B cell (primary cell): ENCODE measurements at places on chromosomes 2 and 18. TPM values are rescaled to one million over a fixed set of nuclear protein-coding genes. Genes with fewer than 3 reads are reported as not detected.
A peak's percentile ranks its signal among the peaks of the same experiment; 100 is the strongest.

Gene LCT
- 0.03 TPM in 1 of 2 replicates, not detected in the other for polyA plus RNA-seq

Gene REG1B
- polyA plus RNA-seq, result not detected in 2 replicates

Gene DTNA
- polyA plus RNA-seq, result not detected in 2 replicates

Gene GRHL1
- polyA plus RNA-seq, result 0.25 and 0.84 TPM in 2 replicates

Gene ING5
- polyA plus RNA-seq, result 70.7 and 75.9 TPM in 2 replicates

Gene RDH14
- 9.6 and 10.9 TPM in 2 replicates for polyA plus RNA-seq

Gene B4GALT6
- 0.14 TPM in 1 of 2 replicates, not detected in the other for polyA plus RNA-seq

Gene C2orf49
- polyA plus RNA-seq, result 7.5 and 10.8 TPM in 2 replicates

- DNase-seq, result no peak
These were observed 217.0 kb downstream of the NCK2 start for GRCh38 chr2:105961599-105962146.

- DNase-seq, result no peak
These were observed 188.1 kb downstream of the FMNL2 start for GRCh38 chr2:152523091-152523490.

DNA sequence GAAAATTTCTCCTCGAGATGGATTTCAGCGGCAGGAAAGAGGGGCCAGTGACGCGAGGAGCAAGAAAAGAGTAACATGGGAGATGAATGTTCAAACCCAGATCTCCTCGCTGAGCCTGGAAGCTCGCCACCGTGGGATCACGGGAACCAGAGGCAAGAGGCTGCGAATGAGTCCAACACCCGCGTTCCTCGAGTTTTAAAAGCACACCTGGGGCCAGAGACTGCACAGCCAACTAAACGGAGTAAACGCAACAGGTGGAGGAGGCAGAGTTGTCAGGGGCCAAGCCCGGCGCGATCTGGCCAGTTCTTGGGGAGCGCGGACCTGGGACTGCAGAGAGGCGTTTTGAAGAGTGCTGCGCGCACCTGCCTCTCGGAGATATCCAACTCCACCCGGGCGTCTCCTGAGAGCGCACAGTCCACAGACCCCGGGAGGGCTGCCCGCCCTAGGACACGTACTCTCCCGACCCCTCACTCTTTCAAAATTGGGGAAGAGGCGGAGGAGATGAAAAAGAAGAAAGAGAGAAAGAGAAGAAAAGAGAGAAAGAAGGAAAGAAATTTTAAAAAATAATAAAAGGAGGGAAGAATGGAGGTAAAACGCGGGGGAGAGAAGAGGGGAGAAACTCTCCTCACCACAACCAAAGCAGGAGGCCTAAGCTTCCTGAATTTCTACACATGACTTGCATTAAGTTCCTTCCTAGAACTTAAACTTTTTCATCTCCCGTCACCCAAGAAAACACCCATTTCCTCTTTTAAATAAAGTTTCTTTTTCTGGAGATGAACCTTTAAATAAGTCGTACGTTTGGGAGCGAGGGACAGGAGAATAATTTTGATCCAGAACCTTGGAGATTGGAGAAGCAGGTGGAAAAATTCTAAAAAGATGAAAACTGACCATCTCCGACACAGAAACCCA lies 5.3 kb upstream of the PAX3 start:
- DNase-seq, result peak; percentile 12

GRCh38 chr18:10122988-10123950 lies 209.5 kb downstream of the VAPA start:
- DNase-seq, result no peak

GRCh38 chr2:153519257-153519875 lies 40.8 kb upstream of the RPRM start:
- DNase-seq, result peak; percentile 45

GRCh38 chr2:224211791-224212190 lies 172.7 kb upstream of the SERPINE2 start:
- DNase-seq, result no peak

GRCh38 chr2:25912851-25913695 lies 34.8 kb upstream of the ASXL2 start:
- DNase-seq, result no peak

GRCh38 chr2:62074233-62074632 lies 121.7 kb upstream of the B3GNT2 start:
- DNase-seq, result no peak

- DNase-seq, result no peak
These were observed 793.2 kb downstream of the SUCLG1 start for GRCh38 chr2:83665894-83666293.

GRCh38 chr2:147045113-147045512 lies 799.7 kb upstream of the ACVR2A start:
- peak; percentile 18 for DNase-seq

DNA sequence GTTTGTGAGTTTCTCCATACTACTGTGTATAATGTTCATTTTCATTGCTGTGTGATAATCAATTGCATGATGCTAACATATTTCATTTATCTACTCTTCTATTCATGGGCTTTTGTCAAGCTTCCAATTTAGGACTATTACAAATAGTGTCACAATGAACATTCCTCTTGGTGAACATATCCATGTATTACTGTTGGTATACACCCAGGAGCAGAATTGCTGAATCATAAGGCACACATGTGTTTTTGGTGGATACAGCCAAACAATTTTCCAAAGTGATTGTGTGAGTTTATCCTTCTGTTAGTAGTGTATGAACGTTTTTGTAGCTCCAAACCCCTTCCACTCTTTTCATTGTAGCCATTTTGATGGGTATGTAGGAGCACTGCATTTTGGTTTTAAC lies 101.6 kb upstream of the COPS8 start:
- DNase-seq, result no peak

DNA sequence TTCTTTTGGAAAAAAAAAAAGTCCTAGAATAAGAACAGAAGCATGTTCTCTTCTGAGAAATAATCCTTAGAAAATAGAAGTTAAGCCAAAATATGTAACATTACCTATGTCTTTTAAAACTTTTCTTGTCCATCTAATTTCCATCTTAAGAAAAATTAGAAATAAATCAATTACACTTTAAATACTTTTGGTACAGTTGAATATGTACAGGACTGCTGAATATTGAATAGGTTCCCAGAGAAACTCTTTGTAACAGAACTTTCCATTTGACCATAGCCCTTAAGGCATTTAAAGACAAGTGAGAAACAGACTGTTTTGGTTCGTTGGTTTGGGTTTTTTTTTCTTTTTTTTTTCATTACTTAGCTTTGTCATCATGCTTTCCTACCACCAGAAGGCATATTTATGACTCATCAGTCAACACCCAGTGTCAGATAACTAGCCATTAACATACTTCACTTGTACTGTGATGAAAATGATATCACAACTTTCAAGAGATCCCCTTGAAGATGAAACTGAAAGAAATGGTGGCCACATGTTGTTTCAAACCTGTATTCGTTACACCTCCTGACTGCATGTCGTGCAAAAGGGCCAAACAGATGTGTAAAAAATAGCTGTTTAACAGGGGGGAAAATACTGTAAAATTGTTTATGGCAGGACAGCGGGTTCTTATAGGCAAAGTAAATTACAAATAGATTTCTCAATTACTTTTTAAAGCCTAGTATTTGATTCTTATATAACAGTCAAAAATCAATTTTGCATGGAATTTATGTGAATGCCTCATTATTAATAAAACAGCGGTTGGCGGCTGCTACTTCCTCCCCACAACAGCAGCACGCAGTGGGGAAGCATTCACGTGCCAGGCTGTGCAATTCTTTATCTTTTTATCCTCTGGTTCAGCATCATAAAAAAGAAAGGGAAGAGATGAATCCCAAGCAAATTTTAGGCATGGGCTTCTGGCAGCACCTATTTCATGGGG lies 280.7 kb upstream of the HNRNPA3 start:
- DNase-seq, result peak; percentile 55

- peak; percentile 8 for DNase-seq
These were observed 159.7 kb downstream of the NAPG start for GRCh38 chr18:10685484-10685883.

- DNase-seq, result no peak
These were observed 34.5 kb upstream of the TMEM87B start for GRCh38 chr2:112020561-112020960.

DNA sequence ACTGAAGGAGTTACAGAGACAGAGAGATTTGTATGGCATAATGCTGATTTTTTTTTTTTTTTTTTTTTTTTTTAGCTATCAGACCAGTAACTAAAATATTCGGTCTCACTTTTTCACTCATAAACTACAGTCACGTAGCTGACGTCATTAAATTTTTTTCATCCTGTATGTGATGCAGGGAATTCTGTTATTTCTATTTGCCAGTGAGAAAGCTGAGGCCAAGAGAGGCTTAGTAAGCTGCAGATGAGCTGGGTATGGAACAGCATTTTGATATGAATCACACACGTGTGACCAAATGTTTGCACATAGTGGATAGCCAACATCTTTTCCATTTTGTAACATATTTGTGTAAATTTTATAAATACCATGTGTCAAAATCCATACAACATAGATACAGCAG lies 79.1 kb upstream of the EPB41L3 start:
- no peak for DNase-seq

DNA sequence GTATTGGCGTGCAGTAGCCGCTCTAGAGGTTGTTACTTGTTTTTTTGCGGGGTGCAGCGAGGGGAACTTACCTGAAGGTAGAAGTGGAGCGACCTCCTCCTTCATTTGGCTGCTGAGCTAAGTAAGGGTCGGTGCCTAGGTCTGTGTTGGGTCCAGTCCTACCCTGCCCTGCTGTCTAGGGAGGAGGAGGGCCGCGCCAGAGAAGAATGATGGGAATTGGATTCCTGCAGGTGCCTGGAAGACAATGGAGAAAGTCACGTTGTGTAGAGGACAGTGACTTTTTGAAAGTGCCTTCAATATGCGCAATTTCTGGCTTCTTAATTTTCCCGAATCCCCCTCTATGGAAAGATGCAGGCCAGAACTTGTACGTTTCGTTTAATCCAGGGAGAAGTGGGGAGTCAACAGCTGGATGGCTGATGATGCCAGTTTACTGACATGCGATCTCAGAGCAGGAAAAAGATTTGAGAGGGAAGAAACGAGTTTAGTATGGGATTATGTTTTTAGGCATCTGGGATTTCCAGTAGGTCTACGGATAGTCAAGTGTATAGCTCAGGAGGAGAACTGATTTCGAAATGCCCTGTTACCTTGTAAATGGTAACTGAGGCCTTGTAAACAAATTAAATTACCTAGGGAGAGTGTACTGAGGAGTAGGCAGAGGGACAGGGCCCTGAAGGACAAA lies 653 bp downstream of the MRPS9 start:
- no peak for DNase-seq

DNA sequence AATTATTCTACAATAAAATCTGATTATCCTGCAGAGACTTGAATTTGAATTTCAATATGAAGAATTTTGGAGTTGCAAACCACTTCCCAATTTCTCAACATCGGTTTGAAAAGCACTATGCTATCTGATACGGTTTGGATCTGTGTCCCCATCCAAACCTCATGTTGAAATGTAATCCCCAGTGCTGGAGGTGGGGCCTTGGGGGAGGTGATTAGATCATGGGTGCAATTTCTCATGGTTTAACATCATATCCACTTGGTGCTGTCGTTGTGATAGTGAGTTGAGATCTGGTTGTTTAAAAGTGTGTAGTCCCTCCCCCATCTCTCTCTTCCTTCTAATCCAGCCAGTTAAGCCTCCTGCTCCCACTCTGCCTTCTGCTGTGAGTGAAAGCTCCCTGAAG lies 205.7 kb downstream of the NBAS start:
- no peak for DNase-seq

DNA sequence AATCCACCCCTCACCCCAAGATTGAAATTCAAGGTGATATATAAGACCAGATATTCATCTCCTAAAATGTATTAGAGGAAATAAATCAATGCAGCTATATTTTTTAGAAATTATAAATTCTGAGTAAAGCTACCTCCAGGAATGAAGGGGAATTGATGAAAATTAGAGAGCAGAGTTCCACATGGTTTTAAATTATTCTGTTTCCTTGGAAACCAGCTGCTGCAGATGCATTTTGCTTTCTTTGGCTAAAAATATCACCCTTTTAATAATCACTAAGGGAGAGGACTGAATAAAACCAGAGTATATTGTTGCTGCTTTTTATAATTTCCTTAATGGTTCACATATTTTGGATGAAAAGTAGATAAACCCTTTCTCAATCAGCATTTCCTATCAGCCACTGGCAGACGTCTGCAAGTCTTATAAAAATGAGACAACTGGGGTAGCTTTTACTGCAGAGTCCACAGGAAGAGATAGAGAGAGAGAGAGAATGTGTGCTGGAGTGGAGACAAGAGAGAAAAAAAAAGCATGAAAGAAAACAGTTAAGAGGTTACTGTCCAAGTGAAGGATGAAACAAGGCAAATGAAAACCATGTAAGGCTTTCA lies 2.0 kb downstream of the CSRNP3 start:
- DNase-seq, result no peak

GRCh38 chr2:222606306-222606705 lies 49.6 kb downstream of the FARSB start:
- no peak for DNase-seq

GRCh38 chr2:53312721-53313120 lies 454.9 kb upstream of the CHAC2 start:
- DNase-seq, result no peak

GRCh38 chr2:22442051-22442450 lies 942.9 kb upstream of the KLHL29 start:
- no peak for DNase-seq

DNA sequence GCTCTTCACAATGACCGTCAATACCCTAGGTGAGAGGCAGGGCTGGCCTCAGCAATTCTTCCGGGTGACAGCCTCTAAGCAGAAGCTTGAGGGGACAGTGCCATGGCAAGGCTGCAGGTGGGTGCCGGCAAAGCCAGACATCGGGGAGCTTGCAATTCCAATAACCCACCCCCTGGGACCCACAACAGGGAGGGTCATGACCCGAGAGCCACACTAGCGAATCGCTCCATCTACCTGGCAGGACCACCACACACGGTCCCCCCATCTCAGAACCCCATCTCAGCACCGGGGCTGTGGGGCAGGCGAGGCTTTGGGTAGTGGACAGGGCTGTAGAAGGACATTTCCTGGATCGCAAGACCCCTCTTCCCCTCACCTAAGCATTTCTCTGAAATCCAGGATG lies 177.2 kb downstream of the ACKR3 start:
- no peak for DNase-seq

GRCh38 chr2:186733414-186733813 lies 39.6 kb downstream of the FAM171B start:
- no peak for DNase-seq

DNA sequence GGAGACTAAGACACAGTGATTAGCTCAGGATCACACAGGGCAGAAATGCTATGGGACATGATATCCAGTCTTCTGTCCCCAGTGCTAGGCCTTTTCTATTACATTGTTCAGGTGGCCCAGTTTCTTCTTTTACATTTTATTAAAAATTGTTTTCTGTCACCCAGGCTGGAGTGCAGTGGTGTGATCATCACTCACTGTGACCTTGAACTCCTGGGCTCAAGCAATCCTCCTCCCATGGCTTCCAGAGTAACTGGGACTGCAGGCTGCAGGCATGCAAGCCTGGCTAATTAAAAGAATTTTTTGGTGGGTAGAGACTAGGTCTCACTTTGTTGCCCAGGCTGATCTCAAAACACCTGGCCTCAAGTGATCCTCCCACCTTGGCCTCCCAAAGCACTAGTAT lies 15.4 kb downstream of the PDK1 start:
- no peak for DNase-seq
